Midbrain (tissue), 1 donor: ENCODE measurements at places on chromosomes 6 and 20.

DNA sequence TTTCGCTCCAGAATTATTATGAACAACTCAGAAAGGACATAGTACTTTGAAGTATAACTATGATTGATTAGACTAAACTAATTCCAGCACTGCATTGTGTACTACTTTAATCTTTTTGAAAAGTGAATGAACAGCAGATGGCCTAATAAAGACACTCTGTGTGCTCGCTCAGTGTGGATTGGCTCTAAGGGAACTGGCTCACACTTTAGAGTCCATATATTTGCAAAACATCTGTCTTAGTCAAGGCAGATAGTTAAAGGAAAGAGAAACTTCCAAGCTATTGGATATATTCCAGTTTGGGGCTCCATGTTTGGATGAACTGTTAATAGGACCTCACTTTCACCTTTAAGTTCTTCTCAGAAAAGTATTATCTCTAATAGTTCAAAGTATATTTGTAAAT is 218.9 kb downstream of the EYA4 start:
- no peak for DNase-seq

DNA sequence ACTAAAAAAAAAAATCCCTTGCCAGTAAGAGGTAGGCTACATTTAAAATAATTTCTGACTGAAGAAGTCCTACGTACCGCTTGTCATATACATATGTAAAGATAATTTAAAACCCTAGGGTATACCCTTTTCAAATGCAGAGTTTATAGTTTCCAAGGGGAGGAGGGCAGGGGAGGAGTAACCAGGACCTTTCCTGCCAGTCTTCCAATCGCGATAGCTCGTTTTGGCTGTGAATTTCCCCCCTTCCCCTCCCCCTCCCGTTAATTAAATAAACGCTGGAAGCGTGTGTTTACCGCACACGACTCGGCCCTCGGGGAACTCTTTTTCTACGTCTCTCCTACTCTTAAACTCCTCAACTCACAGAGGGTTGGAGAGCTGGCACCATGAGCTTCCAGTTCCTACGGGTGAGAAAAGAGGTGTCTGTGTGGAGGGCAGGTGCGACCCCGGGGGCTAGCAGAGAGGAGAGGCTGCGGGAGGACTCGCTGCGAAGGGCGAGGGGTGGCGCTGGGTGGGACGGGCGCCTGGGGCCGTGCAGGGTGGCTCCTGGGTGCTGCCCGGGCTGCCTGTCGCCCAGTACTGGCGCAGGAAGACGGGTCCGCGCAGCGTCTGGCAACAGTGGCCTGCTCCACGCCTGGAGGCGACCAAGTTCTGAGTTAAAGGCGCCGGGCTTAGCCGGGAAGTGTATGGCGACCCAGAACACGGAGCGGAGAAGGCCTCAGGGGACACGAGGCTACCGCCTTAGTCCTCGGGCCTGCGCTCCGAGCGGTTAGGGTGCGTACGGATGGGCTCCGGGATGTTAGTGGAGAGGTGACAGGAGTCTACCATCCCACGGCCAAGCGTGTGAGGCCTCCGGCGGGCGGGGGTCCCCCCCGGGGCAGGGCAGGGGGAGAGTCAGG is 4.1 kb upstream of the TFAP2C start:
- no peak for DNase-seq

DNA sequence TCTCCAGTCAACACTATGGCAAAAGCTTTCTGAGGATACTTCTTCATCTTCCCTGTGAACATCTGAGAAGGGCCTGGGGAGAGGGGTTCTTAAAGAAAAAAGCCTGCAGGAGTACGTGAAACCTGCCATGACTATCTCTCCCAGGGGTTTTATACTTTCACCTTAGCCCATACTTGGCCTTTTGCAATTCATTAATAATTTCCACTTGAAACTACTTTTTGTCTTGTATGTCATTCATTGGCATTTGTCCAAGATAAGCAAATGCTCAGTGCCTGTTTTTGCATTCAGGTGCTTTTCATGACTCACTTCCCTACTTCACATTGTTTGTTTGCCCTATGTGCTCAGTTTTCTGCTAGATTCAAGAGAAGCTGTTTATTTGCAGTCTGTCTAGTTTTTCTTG is 580.3 kb upstream of the GJE1 start:
- DNase-seq = no peak

DNA sequence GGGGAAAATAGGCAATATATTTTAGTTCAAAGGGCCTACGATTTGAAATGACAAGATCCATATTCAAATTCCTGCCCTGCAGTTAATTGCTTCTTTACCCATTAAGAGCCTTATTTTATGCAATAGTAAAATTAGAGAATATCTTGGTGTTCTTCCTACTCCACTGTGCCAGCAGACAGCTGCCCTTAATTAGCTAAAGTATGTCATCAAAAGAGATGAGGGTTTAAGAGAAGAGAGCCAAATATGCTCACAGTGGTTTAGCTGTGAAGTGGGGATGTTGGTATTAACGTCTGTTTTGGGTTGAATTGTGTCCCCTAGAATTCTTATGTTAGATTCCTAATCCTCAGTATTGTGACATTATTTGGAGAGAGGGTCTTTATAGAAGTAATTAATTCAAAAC is 148.1 kb downstream of the MOXD1 start:
- no peak for DNase-seq

DNA sequence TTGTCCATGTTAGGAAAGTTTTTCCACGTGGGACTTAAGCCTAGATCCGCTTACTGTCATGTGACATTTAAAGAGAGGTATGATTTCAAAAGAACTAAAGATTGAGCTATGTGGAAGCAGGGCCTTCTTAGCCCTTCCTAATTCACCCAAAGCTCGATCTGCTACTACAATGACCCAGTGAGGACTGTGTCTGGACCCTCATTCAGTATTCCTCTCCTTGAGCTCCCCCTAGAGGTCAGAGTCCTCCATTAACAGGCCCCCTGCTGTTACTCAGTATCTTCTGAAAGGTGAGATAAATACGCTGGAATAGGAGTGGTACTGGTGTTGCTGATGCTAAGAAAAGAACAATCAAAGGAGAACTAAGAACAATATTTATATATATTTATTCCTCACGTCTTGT is 414.0 kb downstream of the GJA1 start:
- peak; percentile 52 for DNase-seq

DNA sequence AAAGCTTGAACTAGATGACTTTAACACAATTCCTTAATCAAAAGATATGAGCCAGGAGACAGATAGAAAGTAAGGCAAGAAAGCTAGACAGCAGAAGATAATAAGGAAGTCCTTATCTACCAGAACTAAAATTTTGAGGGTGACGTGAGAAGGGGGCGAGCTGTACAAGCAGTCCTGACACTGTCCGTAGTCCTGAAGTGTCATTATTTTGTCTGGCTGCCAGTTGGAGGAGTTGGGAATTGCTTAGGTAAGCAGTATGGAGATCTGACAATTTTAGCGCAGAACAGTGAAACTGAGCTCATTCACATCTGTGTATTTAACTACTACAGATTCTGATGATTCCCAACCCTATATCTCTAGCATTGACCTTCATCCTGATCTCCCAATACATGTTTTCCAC is 25.8 kb upstream of the CEP85L start:
- no peak for DNase-seq

DNA sequence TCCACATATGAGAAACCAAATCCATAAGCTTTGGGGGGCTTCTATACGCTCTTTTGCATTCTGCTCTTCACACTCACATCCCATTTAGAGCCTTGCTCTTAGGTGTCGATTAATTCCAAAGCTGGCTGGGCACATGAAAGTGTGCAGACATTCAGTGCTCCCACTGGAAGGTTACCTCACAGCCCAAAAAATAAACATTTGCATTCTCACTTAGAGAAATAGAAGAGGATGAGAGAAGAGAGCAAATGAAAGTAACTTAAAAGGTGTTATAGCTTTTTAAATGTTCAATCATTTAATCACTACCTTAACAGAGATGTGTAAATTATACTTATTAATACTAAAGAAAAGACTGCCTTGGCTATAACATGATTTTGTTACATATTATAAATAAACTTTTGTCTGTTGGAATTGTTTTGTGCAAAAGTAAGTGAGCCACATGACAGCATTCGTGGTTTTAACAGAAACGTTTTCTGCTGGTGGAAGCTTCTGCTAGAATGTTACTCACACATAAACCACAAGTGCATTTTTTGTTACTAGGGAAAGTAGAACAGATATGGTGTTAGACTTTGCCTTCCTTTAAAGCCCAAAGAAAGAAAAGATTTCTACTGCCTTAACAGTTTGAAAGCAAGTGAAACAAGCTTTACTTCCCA is 116.7 kb downstream of the SIM1 start:
- DNase-seq = no peak

DNA sequence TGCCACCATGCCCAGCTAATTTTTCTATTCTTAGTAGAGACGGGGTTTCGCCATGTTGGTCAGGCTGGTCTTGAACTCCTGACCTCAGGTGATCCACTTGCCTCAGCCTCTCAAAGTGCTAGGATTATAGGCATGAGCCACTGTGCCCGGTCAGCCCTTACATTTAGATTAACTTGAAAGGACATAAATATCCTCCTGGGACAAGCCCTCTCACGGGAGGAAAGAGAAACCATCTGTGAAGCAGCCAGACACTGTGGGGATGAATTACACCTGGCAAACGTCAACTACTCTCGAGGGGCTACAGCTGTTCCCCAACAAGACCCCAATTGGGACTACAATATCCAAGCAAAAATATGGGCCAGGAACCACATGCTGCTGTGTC is 32.7 kb upstream of the SAMHD1 start:
- DNase-seq = no peak

- DNase-seq = no peak
Observed at GRCh38 chr20:34350095-34350494, 13.0 kb upstream of the ITCH start.

- no peak for DNase-seq
Observed at GRCh38 chr6:26230351-26230750, 134.6 kb upstream of the BTN3A2 start.

DNA sequence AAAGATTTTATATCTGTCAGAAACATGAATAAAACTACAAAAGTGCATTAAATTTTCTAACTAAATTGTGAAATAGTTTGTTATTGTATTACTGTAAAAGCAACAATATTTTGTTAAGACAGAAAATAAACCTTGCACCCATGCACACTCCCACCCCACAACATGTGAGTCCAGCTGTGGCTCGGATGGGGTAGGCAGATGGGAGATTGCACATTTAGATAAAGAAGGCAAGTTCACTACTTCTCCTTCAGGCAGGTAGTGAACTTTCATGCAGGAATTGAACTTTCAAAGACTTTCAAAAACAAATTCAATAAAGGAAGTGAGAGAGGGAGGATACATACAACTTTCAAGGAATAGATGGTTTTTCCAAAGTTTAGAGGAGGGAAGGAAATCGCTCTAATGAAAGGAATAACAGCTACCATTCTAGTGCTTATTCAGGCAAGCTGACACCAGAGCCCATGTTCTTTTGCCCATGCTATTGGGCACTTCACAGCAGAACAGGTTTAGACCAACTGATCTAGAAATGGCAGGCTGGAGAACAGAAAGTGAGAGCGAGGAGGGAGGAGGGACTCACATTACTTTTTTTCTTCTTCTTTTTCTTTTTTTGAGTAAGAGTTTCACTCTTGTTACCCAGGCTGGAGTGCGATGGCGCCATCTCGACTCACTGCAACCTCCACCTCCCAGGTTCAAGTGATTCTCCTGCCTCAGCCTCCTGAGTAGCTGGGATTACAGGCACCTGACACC is 28.5 kb downstream of the SF3B5 start:
- no peak for DNase-seq

GRCh38 chr6:130382872-130383490 is 17.2 kb downstream of the TMEM200A start:
- DNase-seq = no peak

- DNase-seq = no peak
Observed at GRCh38 chr6:137024237-137024990, 20.4 kb downstream of the IL20RA start.
